ENCODE measurements at places on chromosomes 3 and 15.

DNA sequence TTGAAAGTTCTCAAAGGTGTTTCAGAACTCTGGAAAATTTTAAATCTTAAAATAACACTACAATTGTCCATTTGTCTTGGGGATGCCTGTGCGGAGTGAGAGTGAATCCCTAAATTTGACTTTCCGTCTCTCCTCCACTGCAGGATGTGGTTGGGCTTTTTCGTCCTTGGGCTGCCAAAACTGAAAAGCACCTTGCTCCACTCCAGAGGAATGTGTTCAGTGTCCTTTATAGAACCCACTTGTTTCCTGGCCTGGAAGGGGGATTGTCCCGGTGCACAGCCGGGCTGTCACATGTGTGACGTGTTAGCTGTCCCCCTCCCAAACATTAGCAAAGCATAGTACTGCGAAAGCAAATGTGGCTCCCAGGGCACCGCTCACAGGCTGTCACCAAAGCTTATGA, 69.6 kb upstream of the ATP10A start:
- no peak for DNase-seq

DNA sequence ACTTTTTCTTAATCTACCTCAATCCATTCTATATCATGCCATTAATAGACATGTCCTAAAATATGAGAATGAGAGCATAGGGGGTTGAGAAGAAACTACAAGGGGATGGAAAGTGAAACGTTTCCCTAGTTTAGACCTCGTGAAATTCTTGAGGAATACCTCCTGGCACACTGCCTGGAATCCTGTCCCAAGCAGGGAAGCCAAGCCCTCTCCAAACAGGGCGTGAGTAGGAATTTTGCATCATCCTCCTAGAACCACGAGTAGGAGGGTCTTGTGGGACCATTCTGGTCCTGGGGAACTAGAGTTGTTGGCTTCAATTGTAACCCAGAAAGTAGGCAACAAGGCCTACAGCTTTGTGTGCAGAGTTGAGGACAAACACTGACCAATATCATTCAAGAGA, 19.6 kb upstream of the C3orf80 start:
- no peak for DNase-seq

- DNase-seq = no peak
These were observed 213.0 kb upstream of the BHLHE40 start for GRCh38 chr3:4766263-4766662.

DNA sequence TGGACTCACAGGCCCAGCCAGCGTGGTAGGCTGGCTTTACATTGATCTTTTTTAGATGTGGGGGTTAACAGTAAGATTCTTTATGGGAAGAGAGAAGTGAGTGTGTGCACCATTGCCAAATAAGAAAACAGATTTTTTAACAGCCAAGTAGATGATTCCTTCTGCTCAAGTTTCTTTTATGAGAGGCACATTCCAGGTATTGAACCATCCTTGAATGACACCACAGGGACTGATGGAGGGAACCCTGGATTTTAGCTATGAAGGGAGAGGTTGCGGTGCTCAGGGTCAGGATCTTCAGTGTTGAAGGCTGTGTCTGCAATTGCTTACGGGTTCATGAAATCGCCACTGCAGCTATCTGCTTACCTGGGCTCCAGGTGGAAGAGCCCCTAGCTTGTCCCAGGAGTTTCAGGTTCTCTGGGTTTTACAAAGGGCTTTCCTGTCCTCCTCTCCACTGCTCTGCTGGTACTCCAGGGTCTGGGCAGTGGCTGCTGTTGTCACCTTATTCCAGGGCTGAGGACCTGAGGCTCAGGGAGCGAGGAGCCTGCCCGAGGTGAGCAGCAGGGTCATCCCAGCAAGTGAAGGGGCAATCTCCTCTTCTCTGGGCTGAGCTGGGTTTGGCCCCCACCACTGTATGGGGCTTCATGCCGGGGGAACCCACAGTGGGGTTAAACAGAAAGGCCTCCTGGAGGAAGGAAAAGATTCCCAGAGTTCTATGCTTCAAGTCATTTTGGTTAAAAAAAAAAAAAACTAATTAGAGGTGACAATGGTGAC, 53.4 kb downstream of the SMAD6 start:
- DNase-seq = no peak

DNA sequence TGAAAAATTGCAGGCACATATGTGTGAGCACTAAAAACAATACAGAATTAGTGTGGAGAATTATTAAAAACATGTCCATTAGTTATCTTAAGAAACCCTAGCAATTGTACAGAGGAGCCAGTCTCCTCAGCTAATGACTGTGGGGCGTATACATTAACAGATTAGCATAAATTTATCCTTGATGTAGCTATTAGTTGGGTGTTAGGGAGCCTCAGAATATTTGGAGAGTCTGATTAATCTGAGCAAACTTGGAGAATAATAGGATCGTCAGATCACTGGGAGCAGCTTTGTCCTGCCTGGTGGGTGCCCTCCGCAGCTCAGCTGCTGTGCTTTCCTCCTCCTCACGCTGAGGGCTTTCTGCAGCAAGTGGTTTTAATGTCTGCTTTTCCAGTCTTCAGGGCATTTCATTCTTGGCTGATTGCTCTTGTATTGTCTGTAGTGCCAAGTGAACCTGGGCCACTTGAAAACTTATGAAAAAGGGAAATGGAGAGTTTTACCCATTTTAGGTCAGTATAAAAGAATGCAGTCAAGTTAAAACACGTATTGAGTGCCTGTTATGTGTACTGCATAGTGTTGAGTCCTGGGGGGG, 417.4 kb upstream of the SEMA6D start:
- no peak for DNase-seq

- no peak for DNase-seq
These were observed 68.7 kb downstream of the LMLN start for GRCh38 chr3:198028718-198029117.

GRCh38 chr15:92527197-92527596, 128.4 kb downstream of the FAM174B start:
- DNase-seq = no peak

- no peak for DNase-seq
These were observed 53.2 kb upstream of the PPARG start for GRCh38 chr3:12235691-12236090.

DNA sequence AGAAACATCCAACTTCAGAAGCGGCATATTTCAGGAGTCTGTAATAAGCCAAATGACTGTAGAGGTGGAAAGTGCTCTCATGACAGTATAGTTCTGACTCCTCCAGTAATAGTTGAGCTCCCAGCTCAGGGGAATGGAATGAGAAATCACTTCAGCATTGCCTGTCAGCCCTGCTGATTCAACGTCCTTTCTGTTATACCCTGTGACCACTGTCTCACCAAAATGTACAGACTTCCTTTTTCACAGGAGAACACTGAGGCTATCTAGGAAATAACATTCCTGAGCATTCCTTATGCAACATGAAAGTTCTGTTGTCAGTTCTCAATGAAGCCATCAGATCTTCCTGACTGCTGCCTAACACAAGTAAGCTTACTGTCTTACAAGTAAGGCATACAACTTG, 284.5 kb upstream of the MME start:
- DNase-seq = no peak

- no peak for DNase-seq
These were observed 158.7 kb downstream of the GBE1 start for GRCh38 chr3:81602781-81603180.

GRCh38 chr3:71103430-71103921, 480.1 kb downstream of the FOXP1 start:
- no peak for DNase-seq

- no peak for DNase-seq
These were observed 60.9 kb downstream of the ST8SIA2 start for GRCh38 chr15:92454555-92455105.

- no peak for DNase-seq
These were observed 153.5 kb upstream of the LPP start for GRCh38 chr3:188000361-188000861.

DNA sequence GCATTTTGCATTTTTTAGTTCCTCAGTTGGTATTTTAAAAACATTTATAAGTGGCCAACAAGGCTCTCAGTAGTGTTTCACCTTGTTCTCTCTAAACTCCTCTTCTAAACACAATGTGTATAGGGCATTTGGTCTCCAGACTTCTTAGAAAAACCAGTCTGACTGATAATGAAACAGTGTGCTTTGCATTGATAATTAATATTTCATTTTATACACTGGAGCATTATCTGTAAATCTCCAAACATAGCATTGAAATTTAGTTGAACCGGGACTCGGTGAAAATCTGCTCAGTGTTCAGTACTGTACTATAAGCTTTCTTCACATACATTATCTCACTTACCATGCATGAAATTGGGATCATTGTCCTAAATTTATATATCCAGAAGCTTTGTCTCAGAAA, 53.6 kb downstream of the SETD5 start:
- DNase-seq = no peak

DNA sequence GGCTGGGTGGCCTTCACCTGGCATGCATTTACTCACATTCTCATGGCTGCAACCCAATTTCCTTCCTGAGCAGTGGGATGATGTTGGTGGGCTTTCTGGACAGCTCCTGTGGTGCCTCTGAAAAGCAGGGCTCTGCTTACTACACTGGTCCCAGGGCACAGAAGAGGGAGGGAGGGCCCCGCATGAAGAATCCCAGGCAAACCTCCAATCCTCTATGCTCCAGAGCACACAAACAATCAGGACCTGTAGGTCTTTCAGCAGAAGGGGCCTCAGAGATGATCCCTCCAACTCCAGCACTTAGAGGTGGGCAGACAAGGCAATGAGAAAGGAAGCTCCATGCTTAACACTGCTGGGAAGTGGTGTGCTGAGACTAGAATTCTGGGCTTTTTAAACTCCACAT, 231.7 kb upstream of the ICE2 start:
- no peak for DNase-seq

- no peak for DNase-seq
These were observed 62.9 kb upstream of the VGLL4 start for GRCh38 chr3:11706604-11707003.

DNA sequence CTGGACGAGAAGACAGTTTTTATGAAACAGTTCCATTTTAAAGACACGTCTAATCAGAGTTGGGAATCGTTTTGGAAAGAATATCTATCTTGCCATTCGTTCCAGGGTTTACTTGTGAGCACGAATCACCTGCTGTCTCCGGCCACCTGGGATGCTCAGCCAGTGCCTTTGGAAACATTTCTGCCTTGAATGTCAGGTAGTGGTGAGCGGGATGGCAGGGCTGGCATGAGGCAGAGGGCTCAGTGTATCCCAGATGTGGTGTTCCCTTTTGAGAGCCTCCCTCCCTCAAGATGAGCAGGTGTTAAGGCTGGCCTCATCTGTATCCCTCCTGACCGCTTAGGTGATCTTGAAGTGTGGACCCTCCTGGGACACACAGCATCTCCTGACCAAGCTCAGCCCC, 47.9 kb upstream of the PLXNA1 start:
- no peak for DNase-seq

- DNase-seq = no peak
These were observed 1.7 kb upstream of the HHATL start for GRCh38 chr3:42704136-42704841.

DNA sequence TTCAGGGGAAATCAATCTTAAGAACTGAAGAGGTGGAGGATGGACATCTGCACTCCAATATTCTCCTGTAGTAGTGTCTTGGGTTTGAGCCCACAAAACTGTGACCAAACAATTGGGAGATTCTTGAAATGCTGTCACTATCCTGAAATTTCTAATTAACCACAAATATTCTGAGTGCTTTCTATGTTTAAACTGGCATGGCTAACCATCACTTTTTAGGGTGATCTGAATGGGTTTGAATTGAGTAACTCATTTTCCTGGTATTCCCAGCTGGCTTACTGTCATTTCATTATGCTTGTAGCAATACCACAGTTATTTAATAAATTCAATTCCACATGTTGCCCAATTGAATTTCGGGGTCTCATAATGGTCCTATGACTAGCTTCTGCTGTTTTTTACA, 216.9 kb upstream of the DCBLD2 start:
- DNase-seq = no peak

- no peak for DNase-seq
These were observed 97.7 kb upstream of the TSPAN3 start for GRCh38 chr15:77168616-77169015.

DNA sequence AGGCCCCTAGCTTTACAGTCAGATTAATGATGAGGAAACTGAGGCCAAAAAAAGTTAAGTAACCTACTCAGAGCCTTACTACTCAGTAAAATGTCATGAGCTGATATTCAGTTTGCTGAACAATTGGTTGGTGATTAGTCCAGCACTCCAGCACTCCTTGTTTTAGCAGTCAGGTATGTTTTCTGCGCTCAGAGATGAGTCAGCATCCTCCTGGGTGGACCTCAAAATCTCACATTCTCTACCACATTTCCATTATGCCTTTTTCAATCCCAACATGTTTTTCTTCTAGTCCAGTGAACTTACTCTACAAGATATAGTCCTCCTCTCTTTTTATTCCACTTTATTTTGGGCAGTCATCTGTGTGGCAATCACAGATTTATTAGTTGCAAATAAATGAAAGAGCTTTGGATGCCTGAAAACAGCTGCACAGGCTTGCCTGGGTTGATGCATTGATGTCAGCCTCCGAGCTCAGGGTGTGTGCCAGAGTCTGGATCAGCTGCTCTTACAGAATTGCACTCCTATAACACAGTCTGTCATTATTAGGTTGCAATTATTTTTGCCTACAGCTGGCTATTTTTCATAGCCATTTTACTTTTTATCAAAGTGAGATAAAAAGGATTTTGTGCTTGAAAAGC, 133.2 kb downstream of the ARPP21 start:
- no peak for DNase-seq

GRCh38 chr3:189324538-189325138, 152.9 kb downstream of the TPRG1 start:
- peak; percentile 26 for DNase-seq

DNA sequence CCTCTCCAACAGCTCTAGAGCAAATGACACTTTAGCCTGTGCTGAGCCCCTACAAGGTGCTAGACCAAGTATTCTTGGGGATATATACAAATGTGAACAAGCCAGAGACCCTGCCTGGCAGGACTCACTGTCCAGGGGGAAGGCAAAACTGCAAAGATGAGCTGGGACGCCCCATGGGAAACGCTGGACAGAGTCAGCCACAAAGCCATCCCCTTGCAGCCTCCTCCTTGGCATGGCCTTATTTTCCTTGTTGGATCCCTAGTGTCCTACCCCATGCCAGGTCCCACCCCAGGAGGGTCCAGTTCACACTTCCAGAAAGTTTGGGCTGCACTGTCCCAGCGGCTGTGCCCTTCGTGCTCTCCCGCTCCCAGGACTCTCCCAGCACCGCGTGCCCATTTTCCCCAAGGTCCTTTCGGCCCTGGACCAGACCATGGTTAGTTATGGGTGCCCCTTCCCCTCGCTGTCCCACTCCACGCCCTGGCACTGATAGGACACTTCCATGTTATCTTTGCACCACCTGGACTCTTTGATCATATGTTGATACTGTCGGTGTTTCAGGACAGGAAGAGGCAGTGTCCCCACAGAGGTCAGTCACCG, 5.8 kb upstream of the NRROS start:
- no peak for DNase-seq
